ENCODE measurements at places on chromosomes 7 and 10. TPM values are rescaled to one million over a fixed set of nuclear protein-coding genes. Genes with fewer than 3 reads are reported as not detected.

GIMAP6 gene
- 2.4 TPM for total RNA-seq

PANK1 gene
- total RNA-seq, result 5.7 TPM

PITRM1 gene
- 43.0 TPM for total RNA-seq

RARRES2 gene
- total RNA-seq, result 7.5 TPM

SH2D4B gene
- 0.04 TPM for total RNA-seq

MSMB gene
- 0.64 TPM for total RNA-seq

SEPHS1 gene
- total RNA-seq, result 31.4 TPM

EGR2 gene
- total RNA-seq, result 0.96 TPM

BAIAP2L1 gene
- 30.6 TPM for total RNA-seq

Measured in esophagus mucosa (tissue), 1 donor.